ENCODE measurements at places on chromosomes 7 and 10. TPM values are rescaled to one million over a fixed set of nuclear protein-coding genes. Genes with fewer than 3 reads are reported as not detected.

ATG9B gene
- 0.39 TPM for total RNA-seq

CTTNBP2 gene
- total RNA-seq = 0.52 TPM

CBX3 gene
- 279 TPM for total RNA-seq

GNAT3 gene
- total RNA-seq = not detected

HOXA6 gene
- total RNA-seq = 1.6 TPM

MYL7 gene
- not detected for total RNA-seq

WDR91 gene
- total RNA-seq = 7.7 TPM

ZPBP gene
- not detected for total RNA-seq

FAM25G gene
- 1.1 TPM for total RNA-seq

TDRD1 gene
- total RNA-seq = not detected

HOXA10 gene
- total RNA-seq = 7.7 TPM

C10orf62 gene
- not detected for total RNA-seq

HOXA13 gene
- 1.7 TPM for total RNA-seq

COL28A1 gene
- total RNA-seq = 0.98 TPM

SPOCK2 gene
- total RNA-seq = 0.45 TPM

EN2 gene
- total RNA-seq = 1.0 TPM

AQP1 gene
- 0.67 TPM for total RNA-seq

VAX1 gene
- total RNA-seq = 0.97 TPM

C10orf143 gene
- total RNA-seq = 0.66 TPM

KLF14 gene
- 0.08 TPM for total RNA-seq

ZCWPW1 gene
- 1.5 TPM for total RNA-seq

EPDR1 gene
- total RNA-seq = 84.6 TPM

ALOX5 gene
- total RNA-seq = 0.83 TPM

TAF3 gene
- total RNA-seq = 6.8 TPM

SLC26A4 gene
- total RNA-seq = 0.11 TPM

LIPF gene
- total RNA-seq = not detected

PRKG1 gene
- not detected for total RNA-seq

ELFN1 gene
- 0.23 TPM for total RNA-seq

LRCH4 gene
- total RNA-seq = 16.0 TPM

FRAT1 gene
- 1.2 TPM for total RNA-seq
